HT-29 (cell line): ENCODE measurements at places on chromosomes 13 and 19. TPM values are rescaled to one million over a fixed set of nuclear protein-coding genes. Genes with fewer than 3 reads are reported as not detected.

- no peak for DNase-seq
Observed at GRCh38 chr13:70755456-70755855, 647.2 kb upstream of the KLHL1 start.

GRCh38 chr13:97316390-97316789 lies 94.3 kb downstream of the MBNL2 start:
- DNase-seq = no peak

DNA sequence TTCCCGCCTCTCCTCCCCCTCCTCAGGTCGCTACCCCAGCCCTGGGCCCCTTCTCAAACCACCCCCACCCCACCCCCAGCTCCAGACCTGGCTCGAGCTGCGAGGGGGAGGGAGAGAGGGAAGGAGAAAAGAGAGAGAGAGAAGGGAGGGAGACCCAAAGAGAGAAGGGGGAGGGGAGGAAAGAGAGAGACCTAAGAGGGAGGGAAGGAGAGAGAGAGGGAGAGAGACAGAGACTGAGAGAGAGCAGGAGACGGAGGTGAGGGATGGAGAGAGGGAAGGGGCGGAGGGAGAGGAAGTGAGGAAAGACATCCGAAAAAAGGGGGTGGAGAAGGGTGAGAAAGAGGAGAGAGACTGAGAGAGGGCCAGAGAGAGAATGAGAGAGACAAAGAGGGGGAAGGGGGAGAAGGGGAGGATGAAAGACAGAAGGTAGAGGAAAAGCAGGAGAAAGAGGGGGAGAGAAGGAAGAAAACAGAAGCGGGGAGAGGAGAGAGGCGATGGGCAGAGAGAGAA lies 2.0 kb upstream of the SPACA6 start:
- no peak for DNase-seq

DNA sequence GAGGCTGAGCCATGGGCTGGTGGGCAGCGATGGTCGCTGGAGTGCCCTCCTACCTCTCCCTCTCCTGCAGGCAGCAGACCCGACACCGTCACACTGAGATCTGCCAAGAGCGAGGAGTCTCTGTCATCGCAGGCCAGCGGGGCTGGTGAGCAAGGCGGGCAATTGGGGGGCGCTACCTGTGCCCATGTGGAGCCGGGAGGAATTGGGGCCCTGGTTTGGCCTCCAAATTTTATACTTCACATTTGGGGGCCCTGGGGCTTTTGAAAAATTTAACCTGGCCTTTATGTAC lies 9.9 kb downstream of the ARHGAP33 start:
- no peak for DNase-seq

GRCh38 chr13:76887076-76887563 lies 915 bp upstream of the KCTD12 start:
- DNase-seq = no peak

DNA sequence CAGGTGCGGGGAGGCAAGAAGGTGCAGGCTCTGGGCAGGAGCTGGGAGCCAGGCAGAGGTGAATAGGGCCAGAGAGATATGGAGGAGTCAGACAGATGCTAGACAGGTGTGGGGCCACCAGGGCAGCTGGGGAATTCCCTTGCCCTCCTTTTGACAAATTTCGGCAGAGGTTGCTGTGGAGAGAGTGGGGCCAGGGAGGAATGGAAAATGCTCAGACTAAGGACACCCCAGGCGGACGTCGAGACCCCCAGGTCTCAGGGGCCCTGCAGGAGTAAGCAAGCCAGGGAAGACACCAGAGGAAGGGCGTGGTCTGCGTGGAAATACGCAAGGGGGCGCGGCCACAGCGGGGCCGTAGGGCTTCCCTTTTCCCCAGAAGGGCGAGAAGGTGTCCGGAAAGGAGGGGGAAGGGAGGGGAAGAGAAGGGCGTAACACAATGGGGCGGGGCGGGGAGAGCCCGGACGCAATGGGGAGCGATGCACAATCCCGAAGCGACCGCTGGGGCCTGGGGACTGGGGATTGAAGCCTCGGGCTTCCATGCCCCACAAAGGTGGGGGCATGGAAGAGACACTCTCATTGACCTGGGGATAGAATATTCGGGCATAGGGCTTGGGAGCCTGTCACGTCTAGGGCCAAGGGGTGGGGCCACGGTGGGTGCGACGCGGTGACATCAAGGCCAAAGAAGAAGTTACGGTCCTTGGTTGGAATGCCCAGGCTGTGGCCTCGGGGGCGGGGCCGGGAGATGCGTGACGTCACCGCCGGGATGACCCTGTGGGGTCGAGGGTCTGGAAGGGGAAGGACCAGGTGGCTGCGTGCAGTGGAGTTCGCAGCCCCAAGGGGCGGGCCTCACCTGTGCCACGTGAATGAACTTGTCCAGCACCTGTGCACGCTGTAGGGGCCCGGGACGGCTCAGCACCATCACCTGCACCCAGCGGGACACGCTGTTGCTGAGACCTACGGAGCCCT lies 8.2 kb downstream of the RASGRP4 start:
- DNase-seq = peak; percentile 59

DNA sequence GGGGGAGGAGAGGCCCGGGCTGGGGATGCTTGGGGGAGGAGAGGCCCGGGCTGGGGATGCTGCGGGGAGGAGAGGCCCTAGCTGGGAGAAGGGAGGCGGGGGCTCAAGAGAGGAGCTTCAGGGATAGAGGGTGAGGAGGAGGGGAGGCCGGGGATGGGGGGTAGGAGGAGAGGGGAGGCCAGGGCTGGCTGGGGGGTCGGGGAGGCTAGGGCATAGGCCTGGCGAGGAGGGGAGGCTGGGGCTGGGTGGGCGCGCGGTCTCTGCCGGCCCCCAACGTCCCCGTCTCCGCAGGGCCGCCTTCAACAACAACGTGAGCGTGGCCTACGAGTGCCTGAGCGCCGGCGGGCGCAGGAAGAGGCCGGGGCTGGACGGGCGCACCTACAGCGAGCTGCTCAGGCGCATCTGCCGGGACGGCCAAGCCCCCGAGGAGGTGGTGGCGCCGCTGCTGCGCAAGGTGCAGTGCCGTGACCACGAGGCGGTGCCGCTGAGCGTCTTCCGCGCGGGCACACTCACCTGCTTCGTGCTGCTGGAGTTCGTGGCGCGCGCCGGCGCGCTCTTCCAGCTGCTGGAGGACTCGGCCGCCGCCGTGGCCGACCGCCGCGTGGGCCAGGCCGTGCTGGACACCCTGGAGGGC lies 11.4 kb downstream of the TPGS1 start:
- no peak for DNase-seq

GRCh38 chr13:40076765-40077362 lies 421.4 kb downstream of the COG6 start:
- no peak for DNase-seq

DNA sequence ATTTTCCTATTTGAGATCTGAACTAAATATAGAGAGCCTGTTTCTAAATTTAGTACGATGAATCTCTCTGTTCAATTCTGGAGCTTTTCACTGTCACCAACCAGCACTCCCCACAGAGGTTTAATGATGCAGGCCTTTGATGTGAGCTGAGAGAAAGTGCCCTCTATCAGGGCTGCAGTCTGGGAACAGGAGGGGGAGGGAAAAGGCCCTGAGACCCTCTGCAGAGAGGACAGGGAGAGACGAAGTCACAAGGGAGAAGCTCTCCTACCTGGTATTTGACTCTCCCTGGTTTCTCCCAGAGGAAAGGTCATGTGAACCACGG lies 206.8 kb upstream of the SOX1 start:
- DNase-seq = no peak

GRCh38 chr19:50322931-50323781 lies 6.0 kb downstream of the KCNC3 start:
- no peak for DNase-seq

- no peak for DNase-seq
Observed at GRCh38 chr13:20610006-20610405, 43.0 kb downstream of the IFT88 start.

GRCh38 chr13:110027470-110028240 lies 241.3 kb upstream of the IRS2 start:
- no peak for DNase-seq

GRCh38 chr19:16628984-16629691 lies 1.1 kb upstream of the MED26 start:
- peak; percentile 8 for DNase-seq

DNA sequence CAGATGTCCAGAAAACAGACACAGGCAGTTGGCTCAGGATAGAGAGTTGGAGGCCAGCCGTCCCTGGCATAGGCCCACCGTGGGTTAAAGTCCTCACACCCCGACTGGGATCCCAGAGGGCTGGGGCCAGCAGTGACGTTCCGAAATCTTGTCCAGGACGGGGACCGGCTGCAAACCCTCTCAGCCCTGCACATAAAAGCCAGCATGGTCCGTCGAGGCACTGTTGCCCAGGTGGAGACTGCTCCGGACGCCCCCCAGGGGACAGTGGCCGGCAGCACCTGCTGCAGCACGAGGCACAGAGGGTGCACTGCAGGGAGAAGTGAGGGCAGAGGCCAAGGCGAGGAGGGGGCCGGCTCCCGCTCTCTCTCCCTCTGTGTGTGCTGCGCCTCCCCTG lies 4.3 kb upstream of the IFNL2 start:
- DNase-seq = no peak

GRCh38 chr19:53977429-53977990 lies 13.9 kb upstream of the CACNG6 start:
- DNase-seq = peak; percentile 94

DNA sequence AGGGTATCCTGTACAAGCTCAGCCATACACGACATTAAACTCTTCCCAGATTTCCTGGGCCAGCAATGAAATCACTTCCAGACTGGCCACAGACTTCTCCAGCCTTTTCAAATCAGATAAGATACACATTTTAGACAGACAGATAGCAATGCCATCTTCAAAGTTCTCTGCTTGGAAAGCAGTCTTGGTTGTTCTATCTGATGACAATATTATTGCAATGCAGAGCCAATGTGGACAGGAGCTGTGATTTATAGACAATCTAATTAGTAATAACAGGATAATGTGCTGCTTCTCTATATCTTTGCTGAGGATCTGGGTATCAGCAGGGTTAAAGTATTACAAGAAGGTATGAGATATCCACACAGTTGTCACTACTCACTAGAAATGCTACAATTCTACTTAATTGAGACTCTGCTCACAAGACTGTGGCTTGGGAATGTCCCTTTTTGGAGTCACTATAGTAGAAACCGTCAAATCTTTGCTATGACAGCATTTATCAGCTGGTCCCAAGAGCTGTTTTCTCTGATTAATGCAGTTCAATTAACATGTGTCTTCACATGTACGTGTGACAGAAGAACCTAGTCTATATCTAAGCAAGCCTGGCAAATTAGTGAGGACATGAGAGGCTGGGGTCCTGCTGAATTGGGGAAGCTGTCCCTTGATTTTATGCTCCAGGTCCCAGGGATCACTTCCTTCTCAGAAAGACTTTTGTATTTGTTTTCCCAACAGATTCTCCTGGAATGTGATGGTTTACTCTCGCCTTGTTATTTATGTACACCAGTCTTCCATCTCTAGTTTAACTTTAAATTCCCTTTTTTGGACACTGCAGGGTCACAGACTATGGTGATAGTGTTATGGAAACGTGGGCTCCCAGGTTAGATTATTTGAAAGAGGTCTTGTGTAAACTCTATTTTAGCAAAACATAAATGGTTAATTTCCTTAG lies 68.8 kb downstream of the COL4A1 start:
- DNase-seq = no peak

GRCh38 chr13:49608651-49609331 lies 19.5 kb upstream of the ARL11 start:
- no peak for DNase-seq

DNA sequence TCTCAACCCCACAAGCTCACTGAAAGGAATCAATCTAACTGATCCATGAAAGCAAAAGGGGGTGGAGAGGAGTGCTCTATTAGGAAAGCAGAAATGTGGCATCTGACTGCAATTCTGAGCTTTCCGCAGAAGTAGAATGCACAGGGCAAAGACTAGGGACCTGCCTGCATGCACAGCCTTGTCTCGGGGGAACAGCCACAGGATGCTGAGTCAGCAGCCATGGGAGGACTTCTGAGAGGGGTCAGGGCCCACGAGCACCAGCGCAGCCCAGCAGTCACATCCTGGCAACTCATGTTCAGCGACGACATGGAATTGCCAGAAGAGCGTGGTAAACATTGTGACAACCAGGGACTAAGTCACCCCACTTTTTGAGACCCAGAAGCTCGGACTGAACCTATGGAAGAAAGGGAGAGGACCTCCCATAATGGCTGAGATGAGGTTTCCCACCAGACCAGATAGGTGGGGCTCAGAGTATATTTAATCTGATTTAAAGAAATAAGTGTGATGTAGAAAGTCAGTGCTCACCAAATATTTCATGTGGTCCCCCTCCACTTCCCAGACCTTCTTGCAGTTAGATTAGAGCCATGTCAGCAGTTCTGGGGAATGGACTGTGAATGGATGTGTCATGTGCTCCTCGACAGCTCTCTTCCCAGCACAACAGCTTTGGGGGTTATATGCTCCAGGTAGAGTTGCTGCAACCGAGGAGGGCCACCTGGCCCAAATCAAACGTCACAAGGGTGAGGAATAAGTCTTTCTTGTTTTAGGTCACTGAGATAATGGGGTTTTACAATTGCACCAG lies 32.6 kb downstream of the STOML3 start:
- DNase-seq = no peak

DNA sequence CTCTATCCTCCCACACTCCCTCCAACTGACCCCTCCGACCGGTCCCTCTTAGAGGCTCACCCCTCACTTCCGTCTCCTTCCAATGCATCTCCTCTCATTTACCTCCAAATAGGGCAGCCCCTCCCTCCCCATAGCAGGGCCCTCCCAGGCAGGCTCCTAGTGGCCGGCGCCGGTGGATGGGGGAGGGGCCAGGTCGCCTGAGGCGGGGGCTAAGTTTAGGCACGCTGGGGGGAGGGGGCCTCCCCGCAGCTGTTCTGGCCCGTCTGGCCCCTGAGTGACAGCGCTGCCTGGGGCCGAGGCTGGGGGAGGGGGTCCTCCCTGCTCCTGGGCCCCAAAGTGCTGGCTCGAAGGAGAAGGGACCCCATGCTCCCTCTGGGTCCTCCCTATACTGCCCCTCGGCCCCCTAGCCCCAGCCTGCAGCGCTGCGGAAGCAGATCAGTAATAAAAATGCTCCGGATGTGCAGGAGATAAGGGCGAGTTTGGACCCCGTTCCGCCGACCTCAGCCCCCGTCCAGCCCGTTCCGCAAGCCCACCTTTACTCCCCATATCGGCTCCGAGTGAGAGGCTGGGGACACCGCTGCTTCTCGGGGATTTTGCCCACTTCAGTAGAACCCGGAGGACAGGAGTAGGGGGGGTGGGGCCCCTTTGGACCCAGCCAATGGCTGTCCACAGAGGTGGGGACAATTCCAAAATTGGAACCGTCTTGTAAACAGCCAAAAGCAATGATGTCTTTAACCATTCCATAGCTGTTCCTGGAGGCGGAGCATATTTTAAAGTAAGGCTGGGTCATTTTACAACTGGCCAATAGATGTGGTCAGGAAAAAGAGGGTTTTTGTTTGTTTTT lies 4.0 kb downstream of the RTN2 start:
- no peak for DNase-seq

GRCh38 chr13:109547942-109548341 lies 238.4 kb downstream of the IRS2 start:
- DNase-seq = no peak

- DNase-seq = no peak
Observed at GRCh38 chr19:6947745-6948144, 60.4 kb downstream of the ADGRE1 start.

USE1 gene
- total RNA-seq = 27.6 and 29.1 TPM in 2 replicates

ZNF574 gene
- 44.5 and 48.5 TPM in 2 replicates for total RNA-seq

CLC gene
- total RNA-seq = not detected in 2 replicates

CRYL1 gene
- total RNA-seq = 10.2 and 11.1 TPM in 2 replicates

HIPK4 gene
- 0.10 TPM in 1 of 2 replicates, not detected in the other for total RNA-seq

YJEFN3 gene
- 1.0 and 1.9 TPM in 2 replicates for total RNA-seq

MAP4K1 gene
- 0.36 TPM in 1 of 2 replicates, not detected in the other for total RNA-seq

OVOL3 gene
- total RNA-seq = not detected in 2 replicates

EEF1AKMT1 gene
- 8.8 and 9.1 TPM in 2 replicates for total RNA-seq

DLL3 gene
- 0.15 TPM in 1 of 2 replicates, not detected in the other for total RNA-seq

SIN3B gene
- 15.1 and 23.8 TPM in 2 replicates for total RNA-seq

RFPL4AL1 gene
- total RNA-seq = not detected in 2 replicates

C2CD4C gene
- total RNA-seq = 0.58 TPM in 1 of 2 replicates, not detected in the other

PPFIA3 gene
- 22.9 and 30.1 TPM in 2 replicates for total RNA-seq

MYO16 gene
- total RNA-seq = not detected in 2 replicates

KIR2DL4 gene
- total RNA-seq = not detected in 2 replicates
